Stimulated activated CD4-positive, alpha-beta T cell treated with anti-CD3 and anti-CD28 coated beads, Interleukin-15, amount 100 ng/mL, for 1 hour (primary cell): ENCODE measurements at places on chromosomes 2 and 18.

DNA sequence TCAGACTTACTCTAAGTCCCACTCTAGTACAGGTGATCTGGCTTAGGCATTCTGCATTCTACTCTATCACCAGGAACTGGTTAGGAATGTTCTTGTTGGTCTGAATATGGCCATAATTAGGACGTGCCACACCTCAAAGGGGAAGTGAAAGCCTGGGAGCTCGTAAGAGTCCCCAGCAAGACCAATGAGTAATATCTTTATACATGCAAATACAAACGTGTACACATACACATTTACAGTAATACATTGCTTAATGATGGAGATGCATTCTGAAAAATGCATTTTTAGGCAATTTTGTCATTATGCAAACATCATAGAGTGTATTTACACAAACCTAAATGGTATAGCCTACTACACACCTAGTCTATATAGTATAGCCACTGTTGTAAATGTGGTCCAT lies 19.5 kb upstream of the ERCC3 start:
- DNase-seq, result no peak

GRCh38 chr2:207255565-207256470 lies 90.1 kb upstream of the KLF7 start:
- no peak for DNase-seq

GRCh38 chr2:170113168-170113894 lies 64.6 kb upstream of the MYO3B start:
- no peak for DNase-seq

DNA sequence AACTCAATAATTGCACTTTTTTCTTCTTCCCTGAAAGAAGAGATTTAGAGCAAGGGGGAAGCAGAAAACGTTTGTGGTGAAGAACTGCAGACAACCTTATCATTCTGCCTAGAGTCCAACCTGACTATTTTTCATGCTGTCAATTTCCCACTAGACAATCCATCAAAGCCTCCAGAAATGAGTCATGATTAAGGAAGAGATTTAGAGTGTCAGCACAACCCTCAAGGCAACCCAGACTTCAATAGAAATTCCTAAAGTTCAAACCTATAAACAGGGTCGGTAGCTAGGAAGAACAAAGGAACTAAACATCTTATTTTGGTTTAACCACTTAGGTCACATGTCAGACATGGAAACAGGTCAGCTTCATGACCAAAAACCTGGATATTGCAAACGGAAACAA lies 86.9 kb downstream of the SLC25A12 start:
- DNase-seq, result no peak

- DNase-seq, result no peak
Measured at GRCh38 chr2:180823546-180824141, 156.8 kb upstream of the UBE2E3 start.

DNA sequence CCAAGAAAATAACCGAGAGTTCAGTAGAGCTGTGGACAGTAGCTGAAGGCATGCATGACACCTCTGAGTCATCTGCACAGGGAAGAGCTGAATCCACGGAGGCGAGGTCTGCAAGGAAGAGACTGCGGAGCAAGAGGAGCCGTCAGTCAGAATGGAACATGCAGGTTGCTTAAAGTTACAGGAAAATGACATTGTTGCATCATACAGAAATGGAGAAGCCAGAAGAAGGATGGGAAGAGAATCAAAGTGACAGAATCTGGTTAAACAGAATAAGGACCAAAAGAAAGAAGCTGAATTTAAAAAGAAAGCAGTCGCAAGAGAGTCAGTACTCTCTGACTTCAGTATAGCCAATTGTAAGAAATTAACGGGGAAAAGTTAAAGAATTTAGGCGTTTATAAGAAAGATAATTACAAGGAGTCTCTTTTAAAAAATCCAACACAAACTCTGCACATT lies 533.8 kb downstream of the ADCYAP1 start:
- DNase-seq, result no peak

GRCh38 chr2:197215748-197216360 lies 94.7 kb downstream of the ANKRD44 start:
- no peak for DNase-seq

DNA sequence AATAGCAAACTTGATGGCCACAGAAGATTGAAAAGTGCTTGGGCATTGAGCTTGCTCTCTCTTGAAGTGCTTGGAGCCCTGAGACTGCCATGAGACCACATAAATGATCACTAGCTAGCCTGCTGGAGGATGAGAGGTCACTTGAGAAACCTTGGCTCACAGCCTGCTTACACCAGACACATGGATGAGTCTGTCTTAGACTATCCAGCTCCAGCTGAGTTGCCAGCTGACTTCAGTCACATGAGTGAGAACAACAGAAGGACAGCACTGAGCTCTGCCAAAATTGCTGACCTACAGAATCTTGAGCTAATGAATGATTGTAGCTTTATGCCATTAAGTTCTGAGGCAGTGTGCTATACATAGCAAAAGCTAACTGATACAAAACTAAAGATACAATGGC lies 18.1 kb downstream of the NABP1 start:
- no peak for DNase-seq

DNA sequence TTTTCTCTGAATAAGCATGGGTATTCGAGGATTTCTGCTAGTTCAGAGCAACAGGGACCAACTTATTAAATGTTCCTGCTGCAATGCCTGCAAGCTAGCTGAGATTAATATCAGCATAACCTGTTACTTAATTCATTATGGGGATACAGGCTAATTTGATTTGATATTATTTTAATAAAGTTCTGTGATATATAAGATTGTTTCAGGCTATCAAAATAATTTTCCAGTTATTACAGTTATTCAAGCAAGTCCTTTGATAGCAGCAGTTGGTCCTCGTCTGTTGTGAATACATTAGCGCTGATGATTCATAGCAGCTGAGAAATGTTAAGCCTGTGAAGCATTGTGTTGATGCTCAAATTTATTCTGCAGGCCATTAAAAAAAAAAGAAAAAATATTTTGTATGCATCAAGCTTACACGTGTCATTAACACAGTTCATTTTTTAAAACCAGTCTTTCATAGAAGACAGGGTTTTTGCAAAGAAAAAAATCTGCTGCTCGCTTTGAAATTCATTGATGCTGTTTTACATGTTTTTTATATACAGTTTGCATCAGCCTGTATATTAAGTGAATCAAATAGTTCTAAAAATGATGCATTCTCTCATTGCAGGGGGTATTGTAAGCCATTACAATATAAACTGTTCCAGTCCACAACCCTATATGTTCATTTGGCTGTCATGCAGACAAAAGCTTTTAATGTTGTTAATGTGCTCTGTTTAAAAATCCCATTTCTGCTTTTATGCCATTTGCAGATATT lies 482.5 kb downstream of the BCL11A start:
- no peak for DNase-seq

DNA sequence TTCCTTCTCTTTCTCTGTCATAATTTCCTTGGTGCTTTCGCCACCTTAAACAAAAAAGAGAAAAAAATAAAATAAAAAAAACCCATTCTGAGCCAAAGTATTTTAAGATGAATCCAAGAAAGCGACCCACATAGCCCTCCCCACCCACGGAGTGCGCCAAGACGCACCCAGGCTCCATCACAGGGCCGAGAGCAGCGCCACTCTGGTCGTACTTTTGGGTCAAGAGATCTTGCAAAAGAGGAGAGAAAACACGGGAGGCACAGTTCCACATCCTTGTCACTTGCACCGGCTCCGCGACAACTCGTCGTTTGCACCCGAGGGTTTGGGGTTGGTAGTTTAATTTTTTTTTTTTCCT lies 1.8 kb upstream of the SP9 start:
- no peak for DNase-seq
